ENCODE measurements at places on chromosomes 6 and 20. TPM values are rescaled to one million over a fixed set of nuclear protein-coding genes. Genes with fewer than 3 reads are reported as not detected.

ELOVL4 gene
- total RNA-seq: 2.4 TPM

GRM4 gene
- total RNA-seq: not detected

TTPAL gene
- 7.6 TPM for total RNA-seq

PSORS1C2 gene
- total RNA-seq: not detected

PBOV1 gene
- not detected for total RNA-seq

MYB gene
- 0.87 TPM for total RNA-seq

IL17F gene
- not detected for total RNA-seq

TRERF1 gene
- 9.5 TPM for total RNA-seq

RAD21L1 gene
- not detected for total RNA-seq

DNA sequence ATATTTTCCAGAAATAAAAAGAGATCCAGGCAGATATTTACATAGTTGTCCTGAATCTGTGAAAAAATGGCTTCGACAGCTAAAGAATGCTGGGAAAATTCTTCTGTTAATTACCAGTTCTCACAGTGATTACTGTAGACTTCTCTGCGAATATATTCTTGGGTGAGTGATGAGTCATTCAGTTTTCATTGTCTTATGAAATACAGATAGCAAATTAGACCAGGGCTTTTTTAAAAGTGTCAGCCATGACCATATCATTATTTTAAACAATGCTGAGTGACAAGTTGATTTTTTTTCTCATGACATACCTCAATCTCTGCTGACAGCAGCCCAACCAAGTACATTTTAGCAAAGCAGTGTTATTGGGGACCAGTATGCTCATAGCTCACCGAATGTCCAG is 32.8 kb downstream of the TSPYL4 start:
- DNase-seq: no peak

- no peak for DNase-seq
Measured at GRCh38 chr6:28525496-28526039, at the start of gene GPX5. Gene GPX5, plus strand, starts transcription at chr6:28525881. Its CDS starts 133 bp downstream, at chr6:28526014.

GRCh38 chr6:44658571-44658970 is 271.1 kb downstream of the CDC5L start:
- no peak for DNase-seq

- no peak for DNase-seq
Measured at GRCh38 chr6:134299236-134299635, 18.7 kb downstream of the SGK1 start.

DNA sequence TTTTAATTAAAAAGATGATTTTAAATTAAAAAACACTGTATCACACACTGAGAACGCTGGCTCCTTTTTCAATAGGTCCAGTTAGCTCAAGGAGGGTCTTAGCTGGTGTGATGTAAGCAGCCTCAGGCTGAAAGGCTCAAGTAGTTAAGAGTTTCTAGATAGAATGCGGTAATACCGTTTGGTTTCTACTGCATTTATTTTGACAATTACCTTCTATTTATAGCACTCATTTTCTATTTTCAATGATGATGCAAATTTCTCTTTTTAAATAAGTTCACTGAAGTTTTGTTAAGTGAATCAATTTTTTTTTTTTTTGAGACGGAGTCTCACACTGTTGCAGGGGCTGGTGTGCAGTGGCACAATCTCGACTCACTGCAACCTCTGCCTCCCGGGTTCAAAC is 87.1 kb downstream of the PREX1 start:
- peak; percentile 2 for DNase-seq

DNA sequence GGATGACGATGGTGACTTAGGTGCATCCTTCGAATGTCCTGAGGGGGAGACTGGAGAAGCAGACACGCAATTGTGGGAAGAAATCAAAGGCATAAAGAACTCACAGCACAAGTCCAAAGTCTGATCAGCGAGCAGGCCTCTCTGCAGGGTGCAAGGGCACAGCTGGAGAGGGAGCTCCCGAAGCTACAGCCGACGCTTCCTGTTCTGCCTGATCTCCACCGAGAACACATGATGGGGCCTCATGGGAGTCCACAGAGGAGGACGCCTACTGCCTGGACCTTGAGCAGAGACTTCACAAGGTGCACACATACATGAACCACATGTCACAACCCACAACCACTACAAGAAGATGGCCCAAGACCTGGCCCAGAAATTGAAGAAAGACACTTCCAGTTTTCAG is 51.4 kb downstream of the RIN2 start:
- DNase-seq: no peak

DNA sequence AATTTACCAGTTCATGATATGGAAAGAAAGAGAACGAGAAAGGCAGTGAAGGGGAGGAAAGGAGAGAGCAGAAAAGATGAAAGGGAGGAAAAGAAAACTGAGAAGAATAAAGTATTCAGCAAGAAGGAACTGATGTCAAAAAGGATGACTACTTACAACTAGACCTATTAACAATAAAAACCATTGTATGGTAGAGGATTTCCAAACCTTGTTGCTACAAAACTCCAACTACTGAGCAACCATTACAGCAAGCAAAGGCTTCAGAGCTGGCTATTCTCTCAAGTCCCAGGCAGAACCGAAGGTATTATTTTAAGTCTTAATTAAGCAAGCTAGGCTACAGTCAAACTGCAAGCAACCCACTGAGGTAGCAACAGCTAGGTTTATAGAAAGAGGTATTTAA is 142.2 kb downstream of the BTBD9 start:
- DNase-seq: no peak

- DNase-seq: no peak
Measured at GRCh38 chr6:31711233-31711632, 3.9 kb upstream of the LY6G6D start.

- no peak for DNase-seq
Measured at GRCh38 chr20:59724457-59725366, 120.4 kb downstream of the PHACTR3 start.

GRCh38 chr20:47785311-47785853 is at the start of gene SULF2:
Gene SULF2, minus strand, starts transcription at chr20:47785481. Its CDS starts 28,118 bp downstream, at chr20:47757363.
- DNase-seq: peak; percentile 64

DNA sequence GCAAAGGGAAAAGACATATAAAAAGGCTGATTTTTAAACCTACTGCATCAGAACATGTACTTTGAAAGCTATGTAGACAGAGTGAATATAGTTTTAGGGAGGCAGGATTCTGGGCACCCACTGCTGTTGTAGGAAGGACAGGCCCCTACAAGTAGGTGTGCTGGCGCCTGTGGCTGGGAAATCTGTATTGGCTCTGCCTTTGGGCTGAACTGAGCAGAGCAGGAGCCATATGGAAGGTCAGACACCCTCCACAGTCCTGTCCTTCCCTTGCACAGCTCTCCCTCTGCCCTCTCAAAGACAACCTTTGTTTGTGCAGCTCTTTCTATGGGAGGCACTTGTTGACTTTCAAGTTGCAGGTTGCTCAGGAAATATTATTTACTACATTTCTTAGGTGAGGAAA is 18.4 kb upstream of the ULBP3 start:
- no peak for DNase-seq

DNA sequence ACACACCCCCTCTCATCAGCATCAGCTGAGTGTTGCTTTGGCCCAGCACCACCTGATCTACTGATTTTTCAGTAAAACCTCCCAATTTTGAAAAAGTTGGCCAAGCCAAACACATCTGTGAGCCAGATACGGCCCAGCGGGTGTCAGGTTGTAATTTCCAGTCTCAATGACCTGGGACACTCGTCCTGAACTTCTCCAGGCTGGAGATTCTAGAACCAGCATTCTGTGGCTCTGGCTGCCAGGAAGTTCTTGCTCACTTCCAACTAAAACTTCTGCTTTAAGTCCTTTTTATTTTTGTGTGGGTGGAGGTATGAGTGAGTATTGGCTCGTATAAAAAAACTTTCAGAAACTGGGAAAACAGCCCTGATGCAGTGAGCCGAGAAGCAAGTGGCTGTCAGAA is 5.1 kb downstream of the KIAA1755 start:
- DNase-seq: no peak

- DNase-seq: no peak
Measured at GRCh38 chr20:56017560-56017959, 12.2 kb upstream of the CBLN4 start.

DNA sequence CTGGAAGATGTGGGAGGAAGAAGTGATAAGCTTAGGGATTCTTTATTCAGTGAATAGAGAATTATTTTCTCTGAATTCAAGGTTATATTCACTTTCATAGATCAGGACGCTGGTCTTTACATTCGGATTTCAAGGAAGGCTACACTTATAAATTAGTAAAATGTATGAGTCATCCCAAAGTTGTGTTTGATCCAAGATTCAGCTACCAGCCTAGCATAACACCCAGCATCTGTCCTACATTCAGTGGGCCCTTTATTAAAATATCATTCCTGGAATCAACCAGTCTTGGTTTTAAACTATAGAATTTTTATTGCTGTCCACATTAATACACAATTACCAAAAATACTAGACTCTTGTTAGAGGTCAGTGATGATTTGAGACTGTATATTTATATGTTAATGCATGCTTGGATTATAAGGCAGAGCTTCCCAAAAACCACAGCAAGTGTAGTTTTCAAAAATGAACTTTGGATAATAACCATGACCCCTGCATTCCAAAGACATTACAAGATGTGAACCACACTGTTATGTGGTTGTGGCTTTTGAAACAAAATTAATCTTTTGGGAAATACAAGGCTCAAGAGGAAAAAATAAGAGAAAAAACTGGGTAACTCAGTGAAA is 210.7 kb upstream of the CNR1 start:
- DNase-seq: no peak

GRCh38 chr20:51059862-51060261 is 37.0 kb upstream of the KCNG1 start:
- DNase-seq: no peak

DNA sequence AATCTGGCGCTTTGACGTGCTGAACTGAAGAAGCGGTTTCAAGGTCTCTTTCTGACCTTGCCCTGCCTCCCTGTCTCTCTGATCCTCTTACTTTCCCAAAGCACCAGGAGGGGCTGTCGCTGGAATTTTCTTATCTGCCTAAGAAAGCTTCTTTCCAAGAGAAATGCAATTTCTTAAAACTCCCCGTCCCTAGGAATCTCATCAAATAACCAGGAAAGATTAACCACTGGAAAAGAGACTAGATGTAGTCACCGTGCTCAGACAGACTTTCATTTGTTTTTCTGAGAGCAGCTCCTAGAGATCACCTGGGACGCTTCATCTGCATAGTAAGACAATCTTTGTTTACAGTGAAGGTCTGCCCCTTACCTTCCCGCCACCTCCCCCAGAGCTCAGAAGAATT is 38.6 kb downstream of the PDYN start:
- DNase-seq: no peak

DNA sequence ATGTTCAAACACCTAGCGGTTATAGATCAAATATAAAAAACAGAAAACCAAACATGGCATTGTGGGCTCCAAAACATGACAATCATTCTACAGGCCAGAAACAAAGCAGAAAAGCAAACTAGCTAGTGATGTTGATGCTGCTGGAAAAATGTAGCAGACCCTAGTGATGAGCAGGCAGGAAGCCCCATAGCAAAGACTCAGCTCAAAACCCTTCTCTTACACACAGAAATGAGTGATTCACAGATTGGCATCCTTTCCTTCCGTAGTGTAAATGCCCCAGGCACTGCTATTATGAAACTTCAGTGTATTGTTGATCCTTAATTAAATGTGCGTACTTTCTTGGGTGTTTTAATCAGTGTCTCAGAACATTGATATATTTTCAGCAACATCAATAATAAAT is 425.1 kb downstream of the UTRN start:
- no peak for DNase-seq
